ENCODE measurements at places on chromosomes 12 and 14.

- DNase-seq: no peak
These were observed 313.4 kb downstream of the ETNK1 start for GRCh38 chr12:22938323-22938722.

- DNase-seq: no peak
These were observed 1.7 kb upstream of the CFAP251 start for GRCh38 chr12:121916719-121917118.

DNA sequence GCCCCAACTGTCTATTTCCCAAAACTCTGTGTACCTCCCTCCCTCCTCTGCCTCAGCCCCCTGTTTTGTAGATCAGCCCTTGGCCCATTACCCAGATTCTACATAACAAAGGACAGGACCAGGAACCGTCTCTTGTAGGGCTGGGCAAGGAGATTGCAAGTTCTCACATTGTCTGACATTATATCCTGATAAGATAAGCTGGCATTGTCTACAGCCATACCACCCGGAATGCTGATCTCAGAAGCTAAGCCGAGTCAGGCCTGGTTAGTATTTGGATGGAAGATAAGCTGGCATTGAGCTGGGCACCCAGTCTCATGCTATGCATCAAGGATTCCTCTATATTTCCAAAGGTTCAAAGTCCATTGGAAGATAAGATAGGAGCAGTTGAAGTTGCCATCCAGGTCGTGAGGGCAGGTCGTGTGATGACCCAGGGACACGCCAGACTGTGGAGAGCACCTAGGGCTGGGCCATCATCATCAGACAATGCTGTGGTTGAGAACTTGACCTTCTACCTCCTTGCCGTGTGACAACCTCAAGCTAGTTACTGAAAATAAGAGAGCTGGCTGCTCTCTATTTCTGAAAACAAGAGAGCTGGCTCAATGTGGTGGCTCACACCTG, 29.5 kb downstream of the PHETA1 start:
- DNase-seq: no peak

- DNase-seq: no peak
These were observed 180.6 kb upstream of the NUDT4 start for GRCh38 chr12:93197067-93197593.

- DNase-seq: no peak
These were observed 350.4 kb downstream of the BMP4 start for GRCh38 chr14:53606203-53606602.

DNA sequence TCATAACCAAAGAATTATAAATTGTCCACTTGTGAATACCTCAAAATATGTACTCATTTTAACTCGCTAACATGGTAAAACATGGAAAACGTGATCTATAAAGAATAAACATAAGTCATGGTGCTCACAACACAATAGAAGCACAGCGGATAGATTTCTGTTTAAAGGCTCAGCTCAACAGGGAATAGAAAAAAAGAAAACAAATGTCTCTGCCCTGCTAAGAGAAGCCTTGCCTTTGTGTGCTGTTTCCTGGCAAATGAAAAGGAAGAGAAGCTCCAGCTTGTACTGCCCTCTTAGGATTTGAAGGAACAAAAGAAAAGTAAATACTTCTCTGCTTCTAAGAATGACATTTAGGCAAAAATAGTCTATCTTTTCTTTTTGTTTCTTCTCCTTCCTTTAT, 121.0 kb upstream of the KRR1 start:
- no peak for DNase-seq

- no peak for DNase-seq
These were observed 8.0 kb downstream of the DUSP6 start for GRCh38 chr12:89344043-89344861.

DNA sequence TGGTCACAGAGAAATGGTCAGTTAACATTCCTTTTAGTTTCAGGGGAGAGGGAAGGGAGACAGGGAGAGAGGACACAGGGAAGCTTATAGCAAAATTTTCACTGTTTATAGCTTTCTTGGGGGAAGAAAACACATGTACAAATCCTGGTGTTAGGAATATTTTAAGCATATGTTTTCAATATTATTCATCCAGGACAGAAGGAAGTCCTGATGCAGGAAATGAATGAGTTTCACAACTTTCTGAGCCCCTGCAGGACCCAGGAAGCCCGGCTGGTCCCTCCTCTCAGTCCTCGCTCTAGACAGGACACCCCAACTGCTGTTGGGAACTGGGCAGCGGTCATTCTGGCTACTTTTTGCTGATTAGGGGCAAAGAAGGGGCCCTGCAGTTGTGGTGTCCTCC, 71.1 kb upstream of the ZDHHC17 start:
- DNase-seq: no peak

GRCh38 chr12:9651265-9651729, 18.2 kb upstream of the CLEC2D start:
- DNase-seq: no peak

DNA sequence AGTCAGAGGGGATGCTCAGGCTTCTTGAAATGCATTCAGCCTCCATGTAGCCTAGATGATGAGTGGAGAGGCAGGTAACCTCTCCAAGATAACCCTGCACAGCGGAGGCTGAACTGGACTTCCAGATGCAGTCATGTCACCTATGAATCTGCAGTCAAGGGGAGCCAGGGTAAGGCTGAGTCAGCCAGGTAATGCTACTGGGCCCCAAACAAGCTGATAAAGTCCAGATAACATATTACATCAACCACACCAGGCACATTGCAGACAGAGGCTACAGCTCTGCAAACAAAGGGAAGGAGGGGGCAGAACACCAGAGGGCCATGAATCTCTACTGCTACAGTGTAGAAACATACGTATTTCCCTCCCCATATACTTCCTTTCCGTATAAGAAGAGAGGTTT, 14.0 kb downstream of the RNASE9 start:
- DNase-seq: no peak

DNA sequence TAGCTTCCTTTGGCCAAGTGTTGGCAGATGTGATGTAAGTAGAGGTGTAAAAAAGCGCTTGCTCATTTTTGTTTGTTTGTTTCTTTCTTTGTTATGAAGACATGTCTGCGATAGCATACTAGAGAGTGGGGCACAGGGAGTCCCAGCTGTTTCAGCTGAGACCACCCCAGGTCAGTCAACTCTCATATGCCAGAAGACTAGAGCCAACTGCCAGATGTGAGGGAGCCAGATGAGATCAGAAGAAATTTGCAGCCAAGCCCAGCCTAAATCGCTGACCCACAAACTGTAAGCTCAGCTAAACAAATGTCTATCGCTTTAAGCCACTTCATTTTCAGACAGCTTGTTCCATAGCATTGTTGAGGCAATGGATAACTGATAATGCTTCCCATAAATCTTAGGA, 397.1 kb downstream of the APAF1 start:
- DNase-seq: no peak

- DNase-seq: no peak
These were observed 200.2 kb downstream of the TRHDE start for GRCh38 chr12:72472350-72472749.

DNA sequence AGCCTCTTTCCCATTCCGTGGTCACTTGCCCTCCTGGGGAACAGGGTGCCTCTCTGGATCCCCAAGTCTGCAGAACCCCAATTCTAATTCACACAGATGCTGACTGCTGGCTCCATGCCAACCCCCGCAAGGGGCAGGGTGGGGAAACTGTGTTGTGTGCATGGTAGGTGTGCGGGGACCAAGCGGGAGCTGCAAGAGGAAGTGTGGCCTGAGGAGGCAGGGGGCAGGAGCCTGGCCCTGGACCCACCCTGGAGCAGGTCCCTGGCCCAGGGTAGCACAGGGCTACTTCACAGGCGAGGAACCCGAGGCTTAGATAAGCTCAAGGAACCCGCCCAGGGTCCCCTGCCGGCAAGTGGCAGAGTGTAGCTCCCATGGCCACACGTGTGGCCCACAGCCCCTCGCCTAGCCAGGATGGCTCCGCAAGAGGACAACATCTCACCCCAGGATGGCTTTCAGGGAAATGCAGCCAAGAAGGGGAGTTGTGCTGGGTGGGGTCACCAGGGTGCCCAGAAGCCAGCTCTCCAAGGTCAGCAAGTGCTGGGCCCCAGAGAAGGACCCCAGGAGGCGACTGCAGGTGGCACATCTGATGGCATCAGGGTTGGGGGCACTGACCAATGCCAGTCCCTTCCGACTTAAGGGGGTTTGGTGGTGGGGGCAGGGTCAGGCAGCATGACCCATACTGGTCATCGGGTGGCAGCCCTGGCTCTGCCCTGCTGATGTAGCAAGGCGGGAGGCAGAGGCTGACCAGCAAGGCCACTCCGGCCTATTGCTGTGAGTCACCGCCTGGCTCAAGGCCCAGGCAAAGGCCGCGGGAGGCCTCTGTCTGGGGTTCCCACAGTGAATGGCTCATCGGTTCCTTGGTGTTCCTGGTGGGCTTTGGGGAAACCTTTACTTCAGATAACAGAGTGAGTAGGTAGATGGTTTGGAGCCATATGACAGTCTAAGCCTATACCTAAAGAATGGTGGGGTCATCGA, 37.3 kb upstream of the EML1 start:
- DNase-seq: no peak

- DNase-seq: no peak
These were observed 93.1 kb upstream of the EVL start for GRCh38 chr14:99971941-99972747.

DNA sequence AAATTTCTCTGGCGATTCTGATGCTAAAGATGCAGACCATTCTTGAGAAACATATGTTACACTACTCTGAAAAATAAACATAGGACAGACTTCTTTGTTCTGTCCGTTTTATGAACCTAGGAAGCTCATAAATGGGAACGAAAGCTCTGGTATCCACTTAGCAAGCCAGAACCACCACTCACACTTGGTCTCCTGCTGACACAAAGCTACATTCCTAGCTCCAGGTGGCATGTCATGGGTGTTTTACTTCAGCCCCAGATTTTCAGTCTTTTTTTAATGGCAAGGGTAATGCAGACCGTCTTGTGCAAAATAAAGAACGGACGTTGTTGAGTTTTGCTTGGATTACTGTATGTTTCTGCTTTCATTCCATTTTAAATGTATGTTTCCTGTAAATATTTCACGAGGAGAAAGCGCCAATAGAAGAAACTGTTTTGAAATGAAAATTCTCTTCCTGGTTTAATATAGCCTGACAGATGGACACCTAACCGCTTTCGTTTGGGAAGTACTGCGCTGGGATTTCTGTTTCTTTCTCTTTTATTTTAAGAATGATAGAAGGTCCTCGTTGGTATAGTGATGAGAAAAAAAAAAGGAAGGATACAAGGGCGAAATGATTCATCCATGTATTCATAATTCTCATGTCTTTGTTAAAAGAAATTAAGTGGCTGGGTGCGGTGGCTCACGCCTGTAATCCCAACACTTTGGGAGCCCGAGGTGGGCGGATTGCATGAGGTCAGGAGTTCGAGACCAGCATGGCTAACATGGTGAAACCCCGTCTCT, 871 bp upstream of the COQ5 start:
- DNase-seq: no peak

GRCh38 chr12:123089631-123090353, 61.1 kb downstream of the PITPNM2 start:
- DNase-seq: no peak

GRCh38 chr14:101408077-101408831, 153.0 kb upstream of the DIO3 start:
- no peak for DNase-seq

DNA sequence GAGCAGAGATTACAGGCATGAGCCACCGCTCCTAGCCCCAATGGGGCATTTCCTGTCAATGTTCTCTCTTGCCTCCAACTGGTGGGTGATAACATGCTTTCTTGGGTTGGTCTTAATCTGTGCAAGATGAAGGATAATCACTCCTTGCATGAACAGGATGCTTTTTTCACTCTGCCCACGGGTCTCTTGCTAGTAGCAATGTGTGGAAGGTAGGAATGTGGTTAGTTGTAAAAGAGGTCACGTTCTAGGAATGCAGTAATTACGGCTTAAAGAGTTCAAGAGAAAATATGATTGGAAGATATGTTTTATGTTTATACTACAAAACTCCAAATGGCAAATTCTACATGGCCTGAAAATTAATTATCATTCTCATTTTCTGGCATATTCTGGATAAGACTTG, 10.5 kb downstream of the RNASE10 start:
- DNase-seq: no peak

DNA sequence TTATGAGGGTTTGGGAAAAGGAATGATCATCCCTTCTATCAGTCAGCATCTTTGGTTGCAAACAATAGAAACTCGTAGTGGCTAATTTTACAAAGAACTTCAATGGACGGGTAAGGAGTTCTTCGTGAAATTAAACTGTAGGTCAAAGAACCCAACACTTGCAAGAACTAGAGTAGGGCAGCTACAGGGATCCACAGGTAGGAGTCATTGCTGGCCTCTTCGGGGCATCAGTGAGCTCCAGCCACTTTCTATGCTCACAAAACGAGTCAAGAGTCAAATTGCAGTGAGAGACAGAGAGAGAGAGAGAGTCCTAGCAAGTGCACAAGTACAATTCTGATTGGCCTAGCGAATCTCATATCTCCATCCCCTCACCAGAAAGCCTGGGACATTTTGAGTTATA, 29.9 kb upstream of the OTX2 start:
- no peak for DNase-seq

DNA sequence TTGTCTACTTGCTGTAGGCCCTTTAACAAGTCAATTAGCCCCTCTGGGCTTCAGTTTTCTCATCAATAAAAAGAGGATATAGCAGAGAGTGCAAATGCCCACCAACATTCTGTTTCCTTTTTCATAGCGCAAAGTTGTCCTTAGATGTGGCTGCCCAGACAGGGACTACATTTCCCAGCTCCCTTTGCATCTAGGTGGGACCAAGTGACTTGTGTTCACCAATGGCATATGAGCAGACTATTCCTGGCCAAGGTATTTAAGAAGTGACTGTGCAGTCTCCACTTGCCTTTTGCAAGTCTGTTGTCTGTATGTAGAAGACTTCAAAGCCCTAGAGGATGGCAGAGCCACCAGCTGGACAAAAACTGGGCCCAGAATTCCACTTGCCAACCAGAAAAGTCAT, 59.7 kb downstream of the DAO start:
- DNase-seq: no peak

DNA sequence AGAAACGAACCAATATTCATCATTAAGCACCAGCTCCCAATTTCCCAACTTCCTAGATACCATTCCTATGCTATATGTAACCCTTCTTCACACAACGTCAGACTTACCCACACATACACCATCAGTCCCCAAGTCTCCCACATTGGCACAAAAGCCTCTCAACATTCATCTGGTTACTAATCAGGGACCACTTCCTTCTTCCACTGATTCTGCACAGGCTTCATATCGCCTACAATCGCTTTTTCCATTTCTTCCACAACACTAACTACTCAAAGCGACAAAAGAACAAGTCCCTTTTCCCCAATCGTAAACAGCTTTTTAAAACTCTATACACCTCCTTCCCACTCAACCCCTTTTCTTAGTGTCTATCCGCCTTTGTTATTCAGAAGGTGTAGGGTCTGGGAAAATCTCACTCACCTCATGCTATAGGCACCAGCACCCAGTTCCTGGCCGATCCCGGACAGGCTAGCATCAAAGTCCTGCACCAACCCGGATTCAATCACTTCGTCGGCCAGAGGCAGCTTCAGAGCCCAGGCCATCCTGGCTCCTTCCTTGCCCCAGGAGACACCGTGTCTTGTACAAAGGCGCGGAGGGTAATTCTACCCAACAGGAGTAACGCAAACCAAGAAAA, 936 bp downstream of the TFCP2 start:
- DNase-seq: no peak

DNA sequence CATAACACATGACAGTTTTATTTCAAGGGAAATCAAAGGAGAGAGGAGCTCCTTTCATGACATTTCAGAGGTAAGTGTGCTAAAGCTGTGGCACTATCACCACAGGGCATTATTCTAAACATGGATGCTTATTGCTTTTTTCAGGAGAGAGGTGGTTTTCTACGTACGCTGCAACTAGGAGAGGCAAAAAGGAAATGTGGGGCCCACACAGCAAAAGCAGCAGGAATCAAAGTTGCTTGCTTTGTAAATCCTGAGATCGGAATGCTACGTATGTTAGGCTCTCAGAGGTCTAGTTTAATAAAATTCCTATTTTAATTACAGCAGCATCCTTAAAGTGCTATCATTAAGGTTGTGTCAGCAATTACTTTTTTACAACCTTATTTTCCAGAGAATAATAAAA, 55.0 kb upstream of the GRIP1 start:
- DNase-seq: no peak

Data from stimulated activated CD8-positive, alpha-beta memory T cell treated with anti-CD3 and anti-CD28 coated beads, Interleukin-15, amount 100 ng/mL, for 24 hours (primary cell).